Peyer's patch (tissue), 4 donors: ENCODE measurements at places on chromosomes 5 and 9. TPM values are rescaled to one million over a fixed set of nuclear protein-coding genes. Genes with fewer than 3 reads are reported as not detected.

- DNase-seq = no peak
Measured at GRCh38 chr5:124572971-124573370, 173.5 kb downstream of the ZNF608 start.

Gene PDZD2
- total RNA-seq = 3.2 TPM

- DNase-seq = no peak
Measured at GRCh38 chr5:21154526-21154925, 1166.5 kb upstream of the CDH18 start.

Gene FAM78A
- 3.3 TPM for total RNA-seq

GRCh38 chr5:167725264-167725663 lies 566.2 kb upstream of the WWC1 start:
- no peak for DNase-seq

Gene F2RL2
- total RNA-seq = 0.70 TPM

Gene PCDHB11
- total RNA-seq = not detected

DNA sequence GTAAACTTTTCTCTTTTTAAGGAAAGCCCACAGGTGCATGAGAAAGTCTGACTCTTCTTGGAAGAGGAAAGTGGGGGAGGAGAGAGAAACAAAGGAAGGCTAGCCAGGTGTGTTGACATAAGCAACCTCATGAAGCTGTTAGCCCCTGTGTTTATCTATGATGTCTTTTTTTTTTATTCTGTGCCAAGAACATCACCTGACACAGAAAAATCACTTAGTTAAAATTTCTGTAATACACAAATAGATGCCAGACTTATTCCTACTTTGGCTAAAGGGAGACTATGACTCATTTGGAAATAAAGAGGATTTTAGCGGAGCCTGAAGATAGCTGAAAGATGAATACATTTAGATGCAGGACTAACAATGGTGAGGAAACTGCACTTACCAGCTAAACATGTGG lies 58.3 kb downstream of the BAAT start:
- DNase-seq = no peak

DNA sequence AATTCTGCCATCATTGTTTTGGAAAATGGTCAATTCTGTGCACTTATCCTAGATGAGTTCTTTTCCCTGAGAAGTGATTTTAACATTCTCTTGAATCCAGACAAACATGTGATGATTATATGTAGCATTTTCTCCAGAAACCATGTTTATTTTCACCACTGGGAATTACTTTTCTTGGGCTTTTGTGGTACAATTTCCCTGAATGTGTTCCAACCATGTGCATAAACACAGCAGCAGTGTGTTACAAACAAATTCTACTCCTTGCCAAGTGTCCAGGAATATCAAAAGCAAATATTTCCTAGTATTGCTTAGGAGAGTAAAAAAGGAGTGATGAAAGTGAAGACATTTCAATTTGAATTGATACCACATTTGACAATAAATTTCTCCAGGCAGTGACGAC lies 50.4 kb downstream of the NXNL2 start:
- no peak for DNase-seq
